GM13977 (cell line): ENCODE measurements at places on chromosomes 1 and 21.
A peak's percentile ranks its signal among the peaks of the same experiment; 100 is the strongest.

GRCh38 chr1:180101411-180101810 lies 53.3 kb upstream of the QSOX1 start:
- no peak for DNase-seq

DNA sequence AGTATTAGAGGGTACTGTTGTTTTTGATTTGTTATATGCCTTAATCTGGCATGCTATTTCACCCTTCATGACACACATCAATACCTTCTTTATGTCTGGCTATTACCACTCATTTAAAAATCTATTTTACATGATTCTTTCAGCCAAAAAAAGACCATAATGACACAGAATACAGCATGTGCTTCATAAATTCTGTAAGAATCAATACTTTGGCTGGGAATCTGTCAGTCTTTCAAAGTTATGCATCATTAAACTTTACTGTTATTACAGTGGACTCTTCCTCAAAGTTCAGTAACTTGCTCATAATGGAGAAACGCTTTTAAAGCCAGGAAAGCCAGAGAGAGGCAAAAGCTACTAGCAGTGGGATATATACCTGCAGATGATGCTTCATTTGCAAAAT lies 247.2 kb upstream of the ADGRL2 start:
- DNase-seq, result no peak

DNA sequence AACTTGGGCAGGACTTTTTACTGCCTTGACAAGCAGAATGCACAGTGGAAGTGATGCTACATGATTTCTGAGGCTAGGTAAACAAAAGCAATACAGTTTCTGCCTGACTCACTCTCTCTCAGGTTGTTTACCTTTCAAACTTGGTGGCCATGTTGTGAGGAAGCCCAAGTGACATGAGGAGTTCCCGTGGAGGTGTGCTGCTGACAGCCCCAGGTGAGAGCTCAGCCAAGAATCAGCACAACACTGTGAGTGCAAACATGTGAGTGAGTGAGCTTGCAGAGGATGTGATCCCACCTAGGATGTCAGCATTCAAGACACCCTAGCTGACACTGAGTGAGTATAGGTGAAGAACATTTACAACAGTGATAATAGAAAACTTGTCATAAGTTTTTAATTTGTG lies 71.1 kb upstream of the IFNAR2 start:
- no peak for DNase-seq

DNA sequence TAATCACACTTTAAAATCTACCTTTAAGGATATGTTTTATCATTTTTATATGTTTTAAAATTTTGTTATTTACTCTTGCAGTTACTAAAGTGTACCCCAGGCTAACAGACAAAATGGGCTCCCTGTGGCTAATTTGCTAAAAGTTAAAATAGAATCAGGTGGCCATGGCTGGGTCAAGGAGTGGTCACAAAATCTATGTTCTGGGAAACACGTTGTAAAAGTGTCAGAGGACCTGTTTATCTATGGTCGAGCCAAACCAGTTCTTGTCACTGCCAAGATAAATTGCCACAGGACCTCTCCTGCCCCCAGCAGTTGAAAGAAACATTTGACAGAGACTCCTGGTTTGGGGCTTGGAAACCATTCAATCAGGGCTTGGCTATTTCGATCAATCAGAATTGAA lies 21.2 kb upstream of the TTLL7 start:
- no peak for DNase-seq

DNA sequence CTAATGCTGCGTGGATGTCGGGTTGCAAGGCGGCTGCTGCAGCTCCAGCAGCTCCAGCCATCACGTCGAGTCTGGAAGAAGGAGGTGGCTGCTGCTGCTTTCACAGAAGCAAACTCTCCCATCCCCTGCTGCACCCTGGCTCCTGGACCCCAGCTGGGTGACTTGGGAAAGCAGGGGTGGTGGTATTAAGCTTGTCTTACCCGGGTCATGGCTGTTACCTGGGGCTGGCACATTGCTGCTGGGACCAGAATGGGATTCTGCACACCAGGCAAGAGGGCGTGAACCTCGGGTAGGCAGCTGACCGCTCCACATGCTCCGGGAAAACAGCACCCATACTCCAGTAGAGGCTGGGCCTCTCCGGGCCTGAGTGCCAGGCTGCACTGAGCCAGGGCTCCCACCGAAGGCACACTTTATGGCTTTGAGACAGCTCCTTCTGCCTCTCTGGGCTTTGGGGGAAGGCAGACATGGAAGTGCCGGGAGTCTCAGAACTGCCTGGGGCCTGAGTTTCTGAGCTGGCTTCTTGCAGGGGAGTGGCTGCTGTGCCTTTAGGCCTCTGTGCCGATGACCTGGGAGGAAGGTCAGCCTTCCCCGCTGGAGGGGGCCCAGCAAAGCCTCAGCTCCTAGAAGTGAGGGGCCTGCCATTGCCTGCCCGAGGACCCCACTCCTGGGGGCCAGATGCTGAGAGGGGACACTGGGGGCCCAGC lies 1.2 kb downstream of the SMIM1 start:
- peak; percentile 42 for DNase-seq

GRCh38 chr1:156750711-156751450 lies 594 bp downstream of the HDGF start:
- DNase-seq, result no peak

DNA sequence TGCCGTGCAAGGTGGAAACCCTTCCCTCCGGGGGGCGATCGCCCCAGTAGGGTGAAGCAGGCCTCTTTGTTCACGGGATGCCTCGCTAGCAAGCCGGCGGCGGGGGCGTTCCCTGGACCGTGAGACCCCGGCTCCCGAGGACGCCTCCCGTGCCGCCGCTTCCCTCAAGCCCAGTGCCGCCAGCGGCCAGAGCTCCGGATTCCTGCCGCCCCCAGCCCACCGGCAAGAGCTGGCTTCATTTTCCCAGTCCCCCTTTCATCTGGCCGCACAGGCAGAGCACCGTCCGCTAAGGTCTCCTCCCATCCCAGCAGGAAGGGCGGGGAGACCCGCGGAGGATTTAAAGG lies 16.3 kb downstream of the IER5 start:
- DNase-seq, result peak; percentile 37

GRCh38 chr1:6098303-6099215 lies 52.9 kb downstream of the KCNAB2 start:
- no peak for DNase-seq

DNA sequence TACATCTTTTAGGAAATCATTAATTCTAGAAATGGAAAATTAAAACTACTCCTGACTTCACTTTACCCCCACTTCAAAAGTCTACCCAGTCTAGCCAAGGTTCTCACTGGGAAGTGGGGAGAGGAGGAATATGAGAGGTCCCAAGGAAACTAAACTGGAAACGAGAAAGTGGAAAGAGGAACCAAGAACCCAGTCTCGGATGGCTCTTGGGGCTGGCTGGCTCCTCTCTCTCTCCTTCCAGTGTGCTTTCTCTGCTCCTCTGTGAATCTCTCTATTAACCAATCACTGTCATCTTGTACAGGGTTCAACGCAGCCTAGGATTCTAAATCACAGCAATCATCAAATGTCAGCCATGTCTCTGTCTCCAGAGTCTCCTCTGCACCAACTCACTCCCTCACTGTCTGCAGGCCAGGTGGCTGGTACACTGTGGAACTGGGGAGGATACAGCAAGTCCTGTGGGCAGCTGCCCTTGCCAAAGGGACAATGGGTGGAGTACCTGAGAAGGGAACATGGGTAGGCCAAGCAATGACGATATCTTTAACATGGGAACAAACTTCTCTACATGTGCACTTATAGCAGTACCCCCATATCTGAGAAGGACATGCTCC lies 33.7 kb downstream of the GNB1 start:
- no peak for DNase-seq

DNA sequence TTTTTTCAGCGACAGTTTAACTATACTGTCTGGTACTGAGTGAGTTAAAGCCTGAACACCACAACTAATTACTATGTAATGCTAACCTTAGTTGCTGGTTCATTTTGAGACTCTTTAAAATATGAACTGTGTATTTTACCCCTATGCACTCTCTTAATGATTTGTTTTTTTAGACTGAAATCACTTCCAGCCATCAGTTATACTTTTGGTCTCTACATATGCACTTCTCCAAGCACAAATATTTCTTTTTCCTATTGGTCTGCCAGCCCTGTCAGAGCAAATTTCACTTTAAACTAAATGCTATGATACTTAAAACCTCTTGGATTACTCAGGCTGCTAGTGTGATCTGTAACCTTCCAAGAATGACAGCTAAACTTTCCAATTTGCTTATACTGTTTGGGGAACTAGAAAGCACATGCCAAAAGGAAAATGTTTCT lies 38.1 kb upstream of the SCYL3 start:
- no peak for DNase-seq

DNA sequence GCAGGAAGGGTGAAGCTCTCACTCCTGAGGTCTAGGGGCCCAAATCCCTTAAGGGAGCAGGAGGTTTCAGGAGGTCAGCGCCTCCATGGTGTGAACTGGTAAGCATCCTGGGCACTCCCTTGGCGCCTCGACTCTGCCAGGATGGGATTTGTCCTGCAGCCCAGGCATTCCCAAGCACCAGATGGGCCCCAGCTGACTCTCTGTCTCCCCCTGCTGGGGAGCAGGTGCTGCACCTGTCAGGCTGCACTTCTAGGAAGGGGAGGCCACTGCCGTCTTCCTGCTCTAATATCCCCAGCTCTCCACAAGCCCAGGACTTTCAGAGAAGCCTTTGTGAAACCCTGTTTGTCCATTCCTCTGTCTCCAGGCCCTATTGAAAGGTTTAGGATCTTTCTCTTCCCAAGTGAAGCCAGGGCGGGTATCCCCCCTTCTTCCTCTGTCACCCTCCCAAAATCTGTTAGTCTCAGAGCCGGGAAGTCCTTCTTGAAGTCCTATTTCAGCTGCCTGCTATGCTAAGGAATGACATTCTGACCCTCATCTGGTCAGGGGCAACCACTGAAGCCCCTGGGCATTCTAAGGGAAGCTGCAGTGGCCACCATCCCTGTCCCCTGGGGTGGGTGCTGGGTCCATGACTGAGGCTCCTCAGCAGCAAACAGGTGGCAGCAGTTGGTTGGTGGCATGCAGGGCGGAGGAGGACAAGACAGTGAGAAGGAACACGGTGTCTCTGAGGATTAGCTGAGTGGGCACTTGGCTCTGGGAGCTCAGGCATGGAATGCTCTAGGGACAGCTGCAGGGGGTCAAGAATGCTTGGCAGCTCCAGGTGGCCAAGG lies 3.2 kb downstream of the MYBPH start:
- DNase-seq, result peak; percentile 82

- DNase-seq, result no peak
These were observed 56.8 kb upstream of the IRF2BP2 start for GRCh38 chr1:234666761-234667160.

DNA sequence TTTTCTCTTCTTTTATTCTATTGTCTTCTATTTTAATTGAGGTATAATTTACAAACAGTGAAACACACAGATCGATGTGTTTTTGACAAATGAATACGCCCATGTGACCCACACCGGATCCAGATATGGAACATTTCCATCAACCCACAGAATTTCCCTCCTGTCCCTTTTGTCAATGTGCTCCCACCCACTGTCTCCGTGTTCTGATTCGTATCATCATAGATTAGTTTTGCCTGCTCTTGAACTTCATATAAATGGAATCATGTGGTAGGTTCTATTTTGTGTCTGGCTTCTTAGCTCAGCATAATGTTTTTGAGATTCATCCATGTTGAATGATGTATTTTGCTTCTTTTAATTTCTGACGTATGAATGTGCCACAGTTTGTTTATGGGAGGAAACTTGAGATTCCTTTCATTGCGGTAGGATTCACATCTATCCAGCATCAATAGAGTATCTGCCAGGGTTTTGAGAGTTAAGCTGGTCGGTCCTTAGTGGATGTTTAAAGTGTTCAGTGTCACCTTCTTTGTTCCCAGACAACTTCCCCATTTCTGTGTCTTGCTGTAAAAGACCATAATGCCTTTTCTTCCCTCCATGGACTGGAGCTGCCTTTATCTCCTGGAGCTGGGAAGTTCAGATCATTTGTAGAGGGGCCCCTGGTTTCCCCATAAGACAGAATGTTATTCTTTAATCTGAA lies 14.7 kb downstream of the NAV1 start:
- no peak for DNase-seq

- DNase-seq, result no peak
These were observed 15.1 kb downstream of the MORN1 start for GRCh38 chr1:2376261-2376741.

DNA sequence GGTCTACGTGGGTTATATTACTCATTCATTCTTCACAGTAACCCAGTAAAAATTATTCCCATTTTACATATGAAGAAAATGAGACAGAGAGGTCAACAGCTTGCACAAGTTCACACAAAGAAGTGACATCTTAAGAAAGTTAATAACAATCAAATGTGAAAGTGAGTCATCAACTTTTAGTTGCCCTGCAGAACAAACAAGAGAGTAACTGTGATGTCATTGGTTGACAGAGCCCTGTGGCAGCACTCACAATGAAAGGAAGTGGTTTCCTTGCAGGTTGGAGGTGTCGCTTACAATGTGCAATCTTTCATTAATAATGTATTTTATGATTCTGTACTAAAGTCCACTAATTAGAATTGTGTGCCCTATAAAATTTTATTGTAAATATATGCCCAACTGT lies 369.6 kb downstream of the RYR2 start:
- DNase-seq, result peak; percentile 12

DNA sequence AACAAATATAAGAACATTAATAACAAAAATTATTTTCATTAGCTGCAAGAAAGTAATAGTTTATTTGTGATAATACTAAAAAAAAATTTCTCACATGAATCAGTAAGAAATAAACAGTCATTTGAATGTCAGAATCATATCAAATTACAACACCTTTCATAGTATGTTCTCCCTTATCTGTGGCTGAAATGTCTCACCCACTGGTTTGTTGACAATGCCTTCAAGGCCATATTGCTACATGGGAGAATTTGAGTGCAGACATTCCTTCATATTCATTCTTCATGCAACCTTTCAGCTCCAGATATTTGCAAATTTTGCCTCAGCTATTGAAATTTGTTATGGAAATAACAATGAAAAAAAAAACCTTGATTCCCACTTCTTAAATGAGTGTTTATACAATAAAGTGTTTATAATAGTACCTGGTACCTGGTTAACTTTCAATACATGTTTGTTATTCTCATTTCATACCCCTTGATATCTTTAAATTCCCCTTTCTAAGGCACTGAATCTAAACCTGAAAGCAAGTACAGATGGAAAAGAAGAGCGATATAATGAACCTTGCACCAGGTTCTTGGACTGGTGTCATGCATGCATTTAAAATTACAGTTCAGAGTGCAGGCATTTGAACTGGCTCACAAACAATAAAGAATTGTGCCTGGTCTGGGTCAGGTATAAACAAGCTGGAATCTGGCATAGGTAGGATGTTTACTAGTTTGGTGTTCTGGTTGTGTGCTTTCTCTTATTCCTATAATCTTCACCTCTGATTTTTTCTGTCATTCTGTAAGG lies 242.2 kb upstream of the ADGRL2 start:
- no peak for DNase-seq

GRCh38 chr1:15272782-15273127 lies 25.7 kb downstream of the FHAD1 start:
- DNase-seq, result no peak
